ENCODE measurements at places on chromosomes 6 and 20.

DNA sequence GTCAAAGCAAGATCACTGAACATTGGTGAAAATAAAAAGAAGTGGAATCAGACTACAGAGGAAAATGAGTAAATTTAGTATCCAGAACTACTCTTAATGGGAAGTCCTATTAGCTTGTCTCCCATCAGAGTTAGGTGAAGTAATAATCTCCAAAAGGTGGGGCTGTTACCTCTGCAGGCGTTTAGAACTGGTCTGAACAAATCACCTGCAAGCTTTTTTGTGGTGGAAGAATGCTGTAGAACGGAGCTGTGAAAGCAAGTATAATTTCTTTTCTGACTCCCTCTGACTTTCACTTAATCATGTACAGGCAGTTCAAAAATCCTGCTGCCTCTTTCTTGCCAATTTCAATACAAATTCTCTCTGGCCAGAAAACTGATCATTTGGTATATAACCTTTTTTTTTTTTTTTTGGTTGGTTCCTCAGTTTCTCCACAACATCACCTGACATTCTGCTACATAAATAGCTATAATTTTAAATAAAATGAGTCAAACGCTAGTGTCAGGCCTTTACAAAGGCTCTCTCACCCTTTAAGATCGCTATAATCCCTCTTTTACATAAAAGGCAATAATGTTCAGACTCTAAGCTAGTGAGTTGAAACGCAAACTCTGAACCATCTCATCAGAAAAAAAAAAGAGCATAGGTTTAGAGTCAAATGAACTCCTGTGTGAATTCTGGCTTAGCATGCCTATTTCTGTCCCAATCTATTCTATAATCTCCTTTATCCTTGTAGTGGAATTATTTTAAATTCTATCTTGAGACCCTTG, 38.8 kb downstream of the CITED2 start:
- no peak for DNase-seq

- DNase-seq: no peak
These were observed 6.0 kb downstream of the PPIL6 start for GRCh38 chr6:109434456-109434855.

- peak; percentile 2 for DNase-seq
These were observed 5.1 kb downstream of the PRND start for GRCh38 chr20:4726710-4727397.

DNA sequence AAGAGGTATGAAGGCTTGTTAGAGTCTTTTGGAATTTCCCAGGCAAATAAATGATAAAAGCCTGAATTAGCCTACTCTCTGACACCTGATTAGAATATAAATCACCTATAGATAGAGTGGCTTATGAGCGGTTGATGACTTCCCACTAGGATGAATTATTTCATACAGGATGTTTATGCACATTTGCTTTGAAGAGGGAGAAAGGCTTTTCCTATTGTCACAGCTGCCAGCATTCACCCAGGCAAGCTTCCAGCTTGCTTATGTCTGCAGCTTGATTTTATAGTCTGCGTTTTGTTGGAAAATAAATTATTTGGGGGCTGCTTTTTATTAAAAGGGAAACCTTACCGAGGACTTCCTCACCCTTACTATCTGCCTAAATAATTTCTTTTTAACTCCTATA, 51.3 kb upstream of the EIF2S2 start:
- DNase-seq: no peak

- no peak for DNase-seq
These were observed 29.9 kb downstream of the FBXO30 start for GRCh38 chr6:145784683-145785082.

- DNase-seq: no peak
These were observed 2.3 kb upstream of the SIRPB2 start for GRCh38 chr20:1493536-1493935.

DNA sequence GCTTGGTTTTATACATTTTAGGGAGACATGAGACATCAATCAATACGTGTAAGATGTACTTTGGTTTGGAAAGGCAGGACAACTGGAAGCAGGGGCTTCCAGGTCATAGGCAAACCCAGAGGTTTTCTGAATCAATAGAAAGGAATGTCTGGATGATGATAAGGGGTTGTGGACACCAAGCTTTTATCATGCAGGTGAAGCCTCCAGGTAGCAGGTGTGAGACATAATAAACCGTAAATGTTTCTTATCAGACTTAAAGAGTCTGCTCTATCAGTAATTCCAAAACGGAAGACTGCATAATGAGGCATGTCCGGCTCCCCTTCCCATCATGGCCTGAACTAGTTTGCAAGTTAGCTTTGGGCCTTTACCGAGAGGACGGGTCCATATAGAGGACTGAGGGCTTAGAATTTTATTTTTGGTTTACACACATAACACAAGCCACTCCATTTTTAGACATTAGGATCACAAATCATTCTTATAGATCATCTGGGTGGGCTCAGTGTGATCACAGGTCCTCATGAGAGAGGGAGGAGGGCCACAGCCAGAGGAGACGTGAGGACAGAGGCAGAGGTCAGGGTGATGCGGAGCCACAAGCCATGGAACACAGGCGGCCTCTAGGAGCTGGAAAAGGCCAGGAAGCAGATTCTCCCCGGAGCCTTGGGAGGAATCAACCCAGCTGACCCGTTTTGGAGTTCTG, 10.7 kb upstream of the SERPINB9 start:
- DNase-seq: no peak

DNA sequence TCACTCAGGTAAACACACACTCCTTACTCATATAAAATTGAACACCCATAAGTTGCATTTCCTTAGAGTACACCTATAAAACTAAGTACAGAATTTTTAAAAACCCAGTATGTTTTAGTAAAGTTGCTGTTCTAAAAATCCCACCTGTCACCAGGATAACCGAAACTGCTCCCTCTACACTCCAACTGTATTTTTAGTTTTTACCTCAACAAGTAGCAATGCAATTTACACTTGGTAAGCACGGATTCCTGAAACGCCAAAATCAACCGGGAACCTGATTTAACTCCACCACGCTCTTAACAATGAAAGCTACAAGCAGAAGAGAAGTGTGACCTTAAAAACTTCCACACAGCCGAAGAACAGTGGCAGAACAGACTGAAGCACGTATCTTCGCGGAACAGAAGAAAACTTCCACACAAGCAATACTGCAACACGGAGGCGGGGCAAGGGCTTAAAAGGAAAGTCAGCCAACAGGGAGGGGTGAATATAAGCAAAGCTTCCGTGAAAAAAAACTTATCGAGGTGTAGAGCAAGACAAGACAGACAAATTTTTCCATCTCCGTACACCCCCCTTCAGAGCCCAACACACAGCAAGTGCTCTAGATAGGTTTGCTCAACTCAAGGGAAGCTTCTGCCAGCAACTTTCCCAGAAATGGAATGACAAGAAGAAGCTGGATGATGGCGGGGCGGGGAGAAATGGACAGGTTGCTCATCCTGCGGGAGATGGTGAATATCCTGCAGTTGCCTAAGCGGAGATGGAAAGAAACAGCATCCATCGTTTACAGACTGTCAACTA, 1.4 kb downstream of the STAU1 start:
- DNase-seq: peak; percentile 13

DNA sequence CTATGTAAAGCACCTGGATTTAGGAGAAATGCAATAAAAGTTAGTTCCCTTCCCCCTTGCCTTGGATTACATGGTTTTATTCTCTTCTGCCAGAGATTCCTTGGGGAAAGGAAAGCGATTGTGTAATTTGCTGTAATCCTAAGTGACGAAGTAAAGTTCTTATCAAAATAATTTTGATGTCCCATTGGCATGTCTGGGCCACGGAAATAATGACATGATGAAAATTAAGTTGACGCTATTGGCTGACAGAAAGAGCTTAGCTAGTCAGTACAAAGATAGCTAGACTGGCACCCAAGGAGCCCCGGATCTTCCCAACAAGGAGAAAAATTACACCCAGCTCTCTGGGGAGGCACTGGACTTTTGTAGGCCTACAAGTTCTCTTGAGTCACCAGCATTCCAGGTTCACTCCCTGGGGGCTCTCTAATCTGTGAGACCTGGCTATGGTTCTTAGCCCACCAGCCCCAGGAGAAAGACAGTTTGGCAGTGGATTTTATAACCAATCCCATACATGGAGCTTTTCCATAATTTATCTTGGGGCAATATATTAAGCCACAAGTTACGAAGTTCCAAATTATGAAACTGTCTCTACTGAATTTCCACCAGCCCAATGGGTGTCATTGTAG, 59.9 kb downstream of the FOXA2 start:
- DNase-seq: no peak

- DNase-seq: peak; percentile 4
These were observed 10.4 kb upstream of the GCNT2 start for GRCh38 chr6:10510592-10511367.

- no peak for DNase-seq
These were observed 62.8 kb downstream of the ILRUN start for GRCh38 chr6:34633785-34634184.

- no peak for DNase-seq
These were observed 19.3 kb downstream of the UQCC2 start for GRCh38 chr6:33692078-33692759.

GRCh38 chr20:49607568-49607967, 39.6 kb upstream of the PTGIS start:
- no peak for DNase-seq

GRCh38 chr6:43454290-43454695, 1.1 kb downstream of the DLK2 start:
- DNase-seq: peak; percentile 18

DNA sequence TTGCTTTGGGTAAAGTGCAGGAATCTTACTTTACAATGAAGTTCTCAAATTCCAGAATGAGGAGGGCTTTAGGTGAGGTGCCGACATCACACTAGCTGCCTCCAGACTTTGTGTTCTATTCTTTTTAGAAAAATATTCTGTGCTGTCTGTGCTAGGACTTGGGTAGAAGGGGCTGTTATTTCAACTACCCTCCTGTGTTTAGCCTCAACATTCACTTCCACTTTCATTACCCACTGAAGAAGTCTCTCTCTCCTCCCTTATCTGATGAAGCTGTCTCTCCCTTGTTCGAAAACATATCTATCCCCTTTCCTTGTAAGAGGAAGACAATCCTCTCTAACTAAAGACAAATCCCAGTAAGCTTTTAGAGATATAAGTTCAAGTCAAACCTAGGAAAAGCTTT, 25.0 kb upstream of the BRPF3 start:
- no peak for DNase-seq

DNA sequence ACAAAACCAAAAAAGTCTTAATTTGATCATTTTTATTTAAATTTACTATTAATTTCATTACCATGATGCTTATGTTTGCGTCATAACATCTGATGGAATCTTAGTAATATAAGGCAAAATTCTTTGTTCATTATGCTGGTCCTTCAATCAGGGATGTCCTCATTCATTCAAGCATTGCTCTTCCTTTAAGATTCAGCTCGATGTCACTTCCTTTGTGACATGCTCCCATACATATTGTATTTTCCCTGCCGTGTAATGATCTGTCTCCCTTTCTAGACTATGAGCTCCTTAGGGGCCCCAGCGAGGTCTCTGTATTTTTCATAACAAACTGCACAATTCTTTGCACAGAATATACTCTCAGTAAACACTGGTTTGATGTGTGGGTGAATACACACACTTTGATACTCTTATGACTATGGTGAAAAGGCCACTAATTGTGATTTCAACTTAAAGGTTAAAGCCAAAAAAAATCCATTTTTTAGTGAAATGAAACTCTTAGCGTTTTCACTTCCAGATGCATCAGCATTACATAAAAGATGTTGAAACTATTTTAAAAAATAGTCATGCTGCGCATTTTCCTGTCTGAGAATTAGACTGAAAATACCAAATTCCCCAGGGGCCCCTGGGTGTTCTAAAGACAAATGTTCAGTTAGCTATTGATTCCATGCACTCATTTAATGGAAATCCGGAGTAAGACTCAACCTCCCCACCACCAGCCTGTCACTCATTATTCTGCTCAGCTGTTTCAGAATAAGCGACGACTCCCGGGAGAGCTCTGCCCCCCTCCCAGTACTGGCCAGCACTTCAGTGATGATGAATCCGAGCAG, 169.7 kb downstream of the ATXN1 start:
- no peak for DNase-seq

DNA sequence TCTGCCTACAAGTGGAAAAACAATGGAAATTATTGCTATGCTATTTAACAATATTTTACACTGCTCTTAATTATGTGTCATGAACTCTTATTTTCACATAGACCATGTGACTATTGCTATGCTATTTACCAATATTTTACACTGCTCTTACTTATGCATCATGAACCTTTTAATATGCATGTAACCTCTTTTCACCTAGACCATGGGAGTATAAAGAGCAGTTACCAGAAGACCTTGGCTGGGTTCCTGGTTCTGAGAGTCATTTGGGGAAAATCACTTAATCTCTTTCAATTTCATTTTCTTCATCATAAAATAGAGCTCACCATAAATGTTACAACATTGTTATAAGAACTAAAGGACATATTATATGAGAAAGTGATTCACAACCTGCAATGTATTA, 223.8 kb upstream of the RNF217 start:
- DNase-seq: no peak

GRCh38 chr6:156875062-156875461, 97.9 kb downstream of the ARID1B start:
- no peak for DNase-seq

DNA sequence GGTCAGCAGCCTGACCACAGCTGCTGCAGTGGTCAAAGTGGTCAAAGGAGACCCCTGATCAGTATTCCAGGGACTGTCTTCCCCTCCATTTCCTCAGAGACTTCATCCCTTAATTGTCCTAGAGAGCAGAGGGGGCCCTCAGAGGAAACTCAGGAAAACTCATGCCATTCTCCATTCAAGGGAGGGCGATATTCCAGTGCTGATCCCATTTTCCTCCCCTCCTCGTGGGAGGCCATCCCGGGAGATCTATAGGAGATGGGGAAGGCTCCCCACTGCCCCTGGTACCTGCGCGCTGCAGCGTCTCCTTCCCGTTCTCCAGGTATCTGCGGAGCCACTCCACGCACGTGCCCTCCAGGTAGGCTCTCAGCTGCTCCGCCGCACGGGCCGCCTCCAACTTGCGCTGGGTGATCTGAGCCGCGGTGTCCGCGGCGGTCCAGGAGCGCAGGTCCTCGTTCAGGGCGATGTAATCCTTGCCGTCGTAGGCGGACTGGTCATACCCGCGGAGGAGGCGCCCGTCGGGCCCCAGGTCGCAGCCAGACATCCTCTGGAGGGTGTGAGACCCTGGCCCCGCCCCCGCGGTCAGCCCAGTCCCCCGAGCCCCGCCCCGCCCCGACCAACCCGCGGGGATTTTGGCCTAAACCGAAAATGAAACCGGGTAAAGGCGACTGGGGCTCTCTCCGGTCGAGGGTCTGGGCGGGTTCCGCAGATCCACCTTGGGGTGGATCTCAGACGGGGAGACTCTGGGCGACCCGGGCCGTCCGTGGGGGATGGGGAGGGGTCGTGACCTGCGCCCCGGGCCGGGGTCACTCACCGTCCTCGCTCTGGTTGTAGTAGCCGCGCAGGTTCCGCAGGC, 878 bp downstream of the HLA-C start:
- no peak for DNase-seq

GRCh38 chr6:113481458-113481857, 375.7 kb upstream of the MARCKS start:
- DNase-seq: no peak
